ENCODE measurements at places on chromosomes 2 and 18.

DNA sequence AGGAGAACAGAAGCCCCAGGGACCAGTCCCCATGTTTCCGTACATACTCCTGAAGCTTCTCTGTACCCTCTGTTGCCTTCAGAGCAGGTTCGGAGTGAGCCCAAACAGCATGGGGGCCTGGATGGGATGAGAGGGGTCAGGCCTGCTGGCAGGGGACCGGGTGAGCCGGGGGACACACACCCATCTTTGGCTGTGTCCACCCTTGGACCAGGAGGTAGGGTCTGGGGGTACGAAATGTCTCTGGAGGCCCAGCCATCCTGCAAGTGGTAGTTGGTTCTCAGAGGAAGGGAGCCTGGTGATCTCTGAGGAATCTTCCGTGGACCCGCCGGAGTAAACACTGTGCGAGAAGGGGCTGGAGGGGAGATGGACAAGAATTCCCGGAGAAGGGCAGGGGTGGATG, 15.3 kb downstream of the FBLN7 start:
- DNase-seq, result no peak

GRCh38 chr2:200861617-200862155, 2.8 kb downstream of the CLK1 start:
- DNase-seq, result no peak

GRCh38 chr2:136207030-136207623, 89.2 kb upstream of the CXCR4 start:
- DNase-seq, result no peak

- DNase-seq, result no peak
These were observed 58.2 kb upstream of the NEUROD1 start for GRCh38 chr2:181738563-181738962.

GRCh38 chr18:34873986-34874580, 164.0 kb downstream of the DTNA start:
- no peak for DNase-seq

DNA sequence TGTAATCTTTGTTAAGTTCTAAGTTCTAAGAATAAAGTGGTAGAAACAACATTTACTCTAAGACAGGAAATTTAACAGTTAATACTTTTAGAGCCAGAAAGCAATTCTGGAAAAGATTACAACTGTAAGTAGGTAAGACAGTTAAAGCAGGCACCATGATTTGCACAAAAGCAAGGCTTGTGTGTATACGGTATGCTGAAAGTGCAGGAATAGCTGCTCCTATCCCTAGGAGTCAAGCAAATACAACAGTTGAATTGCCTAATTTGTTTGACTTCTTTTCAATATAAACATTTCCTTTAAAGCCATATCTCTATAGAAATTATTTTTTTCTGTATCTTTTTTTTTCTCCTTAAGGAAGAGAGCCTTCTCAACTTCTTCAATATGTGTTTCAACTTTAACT, 116.4 kb downstream of the KCNJ3 start:
- DNase-seq, result no peak

GRCh38 chr18:63848159-63848558, 39.3 kb upstream of the SERPINB2 start:
- no peak for DNase-seq

GRCh38 chr18:79399275-79400081, 3.7 kb downstream of the NFATC1 start:
- DNase-seq, result no peak

- DNase-seq, result no peak
These were observed 492.2 kb upstream of the RAB12 start for GRCh38 chr18:8117006-8117371.

DNA sequence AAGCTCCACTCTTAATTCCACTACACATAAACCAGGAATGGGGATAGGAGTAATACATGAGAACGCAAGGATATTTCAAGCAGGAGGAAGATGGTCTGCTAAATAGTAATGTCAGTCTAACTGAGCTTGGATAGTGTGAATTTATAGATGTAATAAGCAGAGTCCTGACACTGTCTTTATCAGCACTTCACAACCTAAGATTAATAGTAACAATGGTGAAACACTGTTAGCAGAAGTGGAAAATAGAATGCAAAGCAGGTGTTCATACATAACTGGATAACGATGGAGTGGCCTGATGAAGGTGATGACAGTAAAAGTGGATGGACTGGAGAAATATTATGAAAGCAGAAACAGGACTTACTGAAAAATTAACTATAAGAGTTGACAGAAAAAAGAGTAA, 80.4 kb downstream of the ROCK2 start:
- DNase-seq, result no peak

DNA sequence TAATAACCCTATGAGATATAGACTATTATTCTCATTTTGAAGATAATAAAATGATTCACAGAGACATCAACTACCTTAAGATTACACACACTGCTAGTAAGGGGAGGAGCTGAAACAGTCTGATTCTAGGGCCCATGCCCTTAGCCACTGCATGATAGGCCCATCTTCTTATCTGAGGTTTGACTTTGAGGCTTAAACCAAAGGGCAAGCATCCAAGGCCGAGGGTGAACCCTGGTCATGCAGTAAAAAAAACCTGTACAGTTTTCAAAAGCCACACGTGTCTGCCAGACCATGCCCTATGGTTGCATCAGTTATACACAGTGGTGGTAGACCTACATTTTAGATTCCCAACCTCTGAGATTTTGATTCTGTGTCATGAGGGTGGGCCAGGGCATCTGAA, 44.8 kb downstream of the POLE4 start:
- DNase-seq, result no peak

DNA sequence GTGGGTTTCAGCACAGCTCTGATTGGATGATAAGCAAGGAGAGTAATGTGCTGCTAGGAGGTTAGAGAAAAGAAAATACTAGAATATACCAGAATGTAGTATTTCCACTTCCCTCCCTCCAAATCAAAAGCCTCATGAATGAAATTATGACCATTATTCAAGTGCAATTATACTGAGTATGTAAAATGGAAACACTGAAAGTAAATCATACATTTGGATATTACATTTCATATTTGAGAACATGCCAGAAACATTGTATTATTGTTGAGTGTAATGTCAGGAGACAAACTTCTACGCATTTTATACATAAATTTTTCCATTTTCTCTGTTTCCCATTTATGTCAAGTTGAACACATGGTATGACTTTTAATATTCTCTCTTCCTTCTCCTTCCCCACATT, 942 bp upstream of the CETN1 start:
- no peak for DNase-seq

- DNase-seq, result no peak
These were observed 51.3 kb downstream of the RMDN2 start for GRCh38 chr2:37976411-37976810.

DNA sequence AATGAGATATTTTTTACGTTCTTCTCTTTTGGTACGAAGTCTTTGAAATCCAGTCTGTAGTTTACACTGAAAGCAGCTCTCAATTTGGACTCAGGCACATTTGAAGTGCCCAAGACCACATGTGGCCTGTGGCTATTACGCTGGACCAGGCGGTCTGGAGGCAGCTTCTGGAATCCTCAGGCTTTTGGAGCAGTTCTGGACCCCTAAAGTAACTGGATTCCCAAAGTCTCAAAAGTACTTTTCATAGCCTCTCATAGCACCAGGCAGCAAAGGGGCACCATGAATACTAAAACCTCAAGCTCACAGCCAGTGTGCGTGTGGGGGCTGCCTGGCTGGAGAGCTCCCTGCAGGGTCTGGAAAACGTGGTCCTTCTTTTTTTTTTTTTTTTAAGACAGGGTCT, 119.0 kb downstream of the SMAD7 start:
- no peak for DNase-seq

DNA sequence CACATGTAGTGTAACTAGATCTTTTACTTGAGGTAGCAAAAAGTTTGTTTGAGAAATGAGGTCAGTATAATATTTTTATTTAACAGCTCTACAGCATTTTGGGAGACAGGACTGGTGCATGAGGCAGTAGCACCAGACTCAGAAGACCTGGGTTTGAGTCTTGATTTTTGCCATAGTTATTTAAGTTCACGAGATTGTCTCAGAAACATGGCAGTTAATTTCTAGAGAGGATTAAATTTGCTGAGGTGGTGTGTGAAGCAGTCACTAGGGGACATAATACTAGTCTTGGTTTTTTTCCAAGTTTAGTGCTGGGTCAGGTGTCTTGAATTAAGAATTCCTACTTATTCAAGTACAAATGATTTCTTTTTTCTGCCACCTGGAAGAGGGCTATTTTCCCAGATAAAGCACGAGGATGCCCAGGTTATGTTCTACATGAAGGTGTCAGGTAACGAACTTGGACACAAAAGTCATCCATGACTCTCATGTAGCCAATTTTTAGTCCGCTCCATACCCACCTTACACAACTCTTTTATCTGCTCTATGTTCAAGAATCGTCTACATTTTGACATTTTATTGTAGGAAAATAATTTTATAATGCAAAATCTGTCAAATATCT, 1.4 kb downstream of the MARCHF7 start:
- no peak for DNase-seq

- no peak for DNase-seq
These were observed 65.1 kb downstream of the USP34 start for GRCh38 chr2:61405813-61406212.

DNA sequence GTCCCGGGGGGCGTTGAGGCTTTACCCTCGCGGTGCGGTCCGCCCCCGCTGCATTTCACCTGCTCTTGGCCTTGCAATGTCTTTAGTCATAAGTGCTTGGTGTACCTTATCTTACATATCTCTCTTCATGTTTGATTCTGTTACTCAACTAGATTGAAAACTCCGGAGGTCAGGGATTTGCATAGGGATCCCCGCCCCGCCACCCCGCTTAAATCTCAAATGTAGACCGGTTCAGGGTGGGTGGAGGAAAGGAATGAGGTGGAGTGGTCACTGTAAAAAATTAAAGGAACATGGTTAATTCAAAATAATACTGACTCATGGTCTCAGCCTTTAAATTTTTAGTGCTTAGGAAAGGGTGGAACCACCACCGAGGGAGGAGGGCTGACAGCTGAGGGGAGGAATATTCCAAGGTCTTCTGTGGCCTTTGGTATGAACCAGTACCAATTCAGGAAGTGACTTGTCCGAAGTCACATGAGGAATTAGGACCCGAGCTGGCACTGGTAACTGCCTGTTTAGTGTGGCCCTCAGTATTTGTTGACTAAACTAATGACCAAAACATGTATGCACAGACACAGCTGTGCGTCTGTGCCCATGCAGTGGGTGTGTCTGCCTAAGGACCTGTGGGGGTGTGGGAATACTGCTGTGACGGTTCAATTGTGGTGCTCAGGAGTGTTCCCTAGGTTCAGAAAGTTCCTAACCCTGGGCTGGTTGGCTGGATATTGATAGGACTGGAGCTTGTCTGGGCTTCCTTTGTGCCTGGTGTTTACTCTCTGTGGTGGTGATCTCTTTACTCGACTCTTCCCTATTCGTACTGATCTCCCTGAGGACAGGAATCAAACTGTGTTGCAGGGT, 1.0 kb downstream of the PLEKHB2 start:
- DNase-seq, result no peak

GRCh38 chr2:108965540-108966289, 23.3 kb downstream of the EDAR start:
- DNase-seq, result no peak

DNA sequence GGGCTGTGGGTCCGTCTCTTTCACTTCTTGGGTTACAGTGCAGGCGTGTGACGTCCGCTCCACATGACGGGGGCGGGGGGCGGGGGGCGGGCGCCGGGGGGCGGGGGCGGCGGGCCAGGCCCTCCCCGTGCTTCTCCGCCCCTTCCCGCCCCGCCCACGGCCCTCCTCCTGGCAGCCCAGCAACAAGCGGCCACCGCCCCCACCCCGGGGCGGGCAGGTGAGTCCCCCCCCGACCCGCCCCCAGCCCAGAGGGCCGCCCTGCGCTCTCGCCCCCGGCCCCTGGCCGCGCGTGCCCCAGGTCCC, 3.6 kb downstream of the ZNF516 start:
- DNase-seq, result no peak

DNA sequence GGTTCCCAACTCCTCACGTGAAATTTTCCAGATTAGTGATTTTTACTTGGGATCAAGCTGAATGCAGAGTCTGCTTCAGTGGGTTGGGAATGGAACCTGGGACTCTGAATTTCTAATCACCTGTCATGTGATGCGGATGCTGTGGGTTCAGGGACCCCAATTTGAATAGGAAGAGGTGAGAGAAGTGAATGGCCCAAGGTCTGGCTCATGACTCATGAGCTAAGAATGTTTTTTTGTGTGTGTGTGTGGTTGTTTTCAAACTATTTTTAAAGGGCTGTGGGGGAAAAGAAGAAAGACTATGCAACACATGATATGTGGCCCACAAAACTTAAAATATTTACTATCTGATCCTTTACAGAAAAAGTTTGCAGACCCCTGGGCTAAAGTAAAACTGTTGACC, 108.5 kb upstream of the CYRIA start:
- no peak for DNase-seq

- no peak for DNase-seq
These were observed 182.9 kb upstream of the TANK start for GRCh38 chr2:160977376-160977775.

- no peak for DNase-seq
These were observed 1063.4 kb upstream of the CRIM1 start for GRCh38 chr2:35292199-35292598.

- no peak for DNase-seq
These were observed 268.2 kb upstream of the FBXO11 start for GRCh38 chr2:48174503-48174902.

DNA sequence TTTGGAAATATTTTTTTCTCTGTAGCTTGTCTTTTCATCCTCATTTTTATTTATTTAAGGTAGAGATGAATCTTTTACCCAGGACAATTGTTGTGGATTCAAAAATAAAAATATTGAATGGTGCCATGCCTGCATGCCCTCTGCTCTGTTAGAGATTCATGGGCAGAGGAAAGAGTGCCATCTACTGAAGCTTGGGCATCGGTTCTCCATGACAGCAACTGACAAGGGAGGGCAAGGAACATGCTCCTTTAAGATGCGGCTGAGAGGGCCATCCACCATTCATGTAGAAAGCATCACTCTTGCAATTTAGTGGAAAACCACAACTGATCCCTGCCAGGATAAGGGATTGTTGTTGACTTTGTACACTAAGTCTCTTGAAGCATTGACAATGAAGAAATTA, 79.9 kb downstream of the PARD3B start:
- DNase-seq, result no peak

GRCh38 chr2:223642506-223642905, 40.3 kb upstream of the SCG2 start:
- no peak for DNase-seq

Measured in BJ (cell line).